ENCODE measurements at places on chromosomes 2 and 18.
A peak's percentile ranks its signal among the peaks of the same experiment; 100 is the strongest.

DNA sequence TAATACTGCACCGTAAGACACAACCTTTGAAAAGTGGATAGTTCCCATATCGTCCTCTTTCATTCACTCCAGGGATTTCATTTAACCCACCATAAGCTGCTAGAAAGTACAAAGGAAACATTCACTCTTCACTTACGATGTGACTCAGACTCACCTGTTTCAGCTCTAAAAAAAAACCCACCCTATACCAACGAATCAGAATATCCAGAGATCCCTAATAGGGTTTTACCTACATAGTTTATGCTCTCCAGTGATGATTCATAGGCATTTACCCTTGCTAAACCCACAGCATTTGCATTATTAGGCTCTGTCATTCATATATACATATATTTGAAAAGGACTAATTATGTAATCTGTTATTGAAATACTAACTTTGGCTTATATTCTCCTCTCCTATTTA is 60.2 kb downstream of the PRPF40A start:
- no peak for DNase-seq

- no peak for DNase-seq
These were observed 416.0 kb upstream of the CNTNAP5 start for GRCh38 chr2:123609077-123609476.

- DNase-seq = no peak
These were observed 12.1 kb upstream of the ARHGEF4 start for GRCh38 chr2:130824492-130825061.

DNA sequence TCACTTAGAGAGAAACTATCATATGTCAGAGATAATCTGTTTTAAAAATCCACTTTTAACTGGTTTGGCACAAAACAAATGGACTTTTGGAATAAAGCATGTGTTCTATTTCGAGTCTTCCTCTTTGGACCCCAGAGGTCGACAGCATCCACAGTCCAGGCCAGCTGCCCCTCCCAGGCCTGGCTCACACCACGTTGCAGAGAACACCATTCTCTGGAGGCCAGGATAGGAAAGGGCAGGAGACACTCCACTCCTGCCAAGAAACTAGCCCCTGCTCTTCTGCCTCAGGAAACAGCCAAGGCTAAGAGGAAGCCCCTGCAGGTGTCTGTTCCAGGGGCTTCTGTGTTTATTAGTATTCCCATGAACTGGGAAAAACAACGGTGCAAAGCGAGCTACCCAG is 456.6 kb upstream of the ID2 start:
- no peak for DNase-seq

DNA sequence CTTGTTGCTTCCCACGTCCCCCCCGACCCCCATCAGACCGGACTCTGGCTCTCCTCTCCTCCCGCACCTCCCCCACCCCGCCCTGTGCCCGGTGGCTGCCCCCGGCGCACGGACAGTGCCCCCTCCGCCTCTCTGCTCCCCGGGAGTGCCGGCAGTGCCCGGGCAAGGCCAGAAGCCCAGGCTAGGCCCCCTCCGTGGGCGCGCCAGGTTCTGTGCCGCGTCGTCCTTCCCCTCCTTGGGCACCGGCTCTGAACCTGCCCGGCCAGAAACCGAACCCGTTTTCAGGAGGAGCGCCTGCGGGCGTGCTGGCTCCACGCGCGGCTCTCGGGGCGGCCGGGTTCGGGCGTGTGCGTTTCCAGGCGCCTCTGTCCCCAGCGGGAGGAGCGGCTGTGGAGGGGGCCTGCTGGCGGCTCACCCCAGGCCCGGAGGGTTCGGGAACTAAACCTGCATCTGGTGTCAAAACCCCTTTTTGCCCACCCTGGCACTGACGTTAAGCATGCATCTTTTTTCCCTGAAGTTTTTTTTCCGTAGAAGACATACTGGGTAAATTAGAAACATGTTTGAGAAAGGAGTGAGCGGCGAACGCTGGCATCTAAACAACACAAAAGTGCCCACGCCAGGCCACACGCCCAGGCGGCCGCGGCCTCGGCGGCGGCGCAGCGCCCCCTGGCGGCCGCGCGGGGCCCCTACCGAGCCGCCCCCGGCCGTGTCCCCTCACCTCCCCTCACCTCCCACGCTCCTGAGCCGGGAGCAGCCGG is 123.9 kb upstream of the SLC1A4 start:
- no peak for DNase-seq

DNA sequence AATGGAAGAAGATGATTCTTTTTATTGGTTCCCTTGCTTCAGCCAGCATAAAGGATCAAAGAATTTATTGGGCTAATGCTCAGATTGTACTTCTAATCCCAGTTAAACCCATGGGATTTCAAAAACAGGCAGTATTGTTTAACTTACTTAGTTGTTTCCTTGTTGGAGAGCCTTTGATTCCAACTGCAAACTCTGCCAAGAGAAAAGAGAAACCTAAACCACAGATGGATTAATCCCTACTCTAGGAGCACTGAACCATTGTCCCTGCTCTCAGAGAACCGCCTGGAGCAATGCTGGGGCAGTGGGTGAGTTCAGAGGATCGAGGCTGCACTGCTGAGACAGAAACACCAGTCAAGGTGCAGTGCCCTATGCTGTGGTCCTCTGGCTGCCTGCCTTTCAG is 44.9 kb upstream of the SIGLEC15 start:
- no peak for DNase-seq

DNA sequence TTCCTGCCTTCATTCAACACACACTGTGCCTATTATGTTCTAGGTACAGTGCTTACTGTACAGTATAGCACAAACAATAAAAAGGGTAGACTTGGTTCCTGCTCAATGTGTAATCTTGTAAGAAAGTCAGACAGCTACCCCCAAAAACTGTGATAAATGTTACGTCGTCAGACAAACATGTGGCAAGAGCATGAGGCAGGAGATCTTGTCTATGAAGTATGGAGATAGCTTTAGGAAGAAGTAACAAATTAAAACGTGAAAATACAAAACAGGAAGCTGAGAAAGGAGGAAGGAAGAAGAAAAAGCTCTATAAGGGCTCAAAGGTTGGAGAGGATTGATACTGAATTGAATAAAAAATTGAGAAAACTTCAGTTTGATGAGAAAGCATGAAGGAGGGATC is 276.2 kb upstream of the HNRNPA3 start:
- DNase-seq = no peak

DNA sequence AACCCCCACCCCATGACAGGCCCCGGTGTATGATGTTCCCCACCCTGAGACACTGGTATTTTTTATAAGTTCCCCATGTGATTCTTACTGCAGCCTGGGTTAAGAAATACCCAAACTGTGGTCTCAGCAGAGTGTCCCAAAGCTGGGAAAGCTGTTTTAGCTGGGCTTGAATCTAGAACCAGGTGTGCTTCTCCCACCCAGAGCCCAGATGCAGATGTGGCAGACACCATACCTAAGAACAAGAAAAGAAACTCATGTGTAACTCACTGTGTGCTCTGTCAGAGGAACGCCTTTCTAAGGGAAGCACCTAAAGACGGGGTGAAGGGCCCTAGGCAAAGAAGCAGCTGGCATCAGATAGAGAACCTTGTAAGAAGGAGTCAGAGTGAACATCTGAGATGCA is 23.9 kb downstream of the DOK1 start:
- no peak for DNase-seq

- DNase-seq = no peak
These were observed 13.6 kb downstream of the CRIM1 start for GRCh38 chr2:36369163-36369562.

GRCh38 chr18:76710646-76711520 is 111.5 kb upstream of the ZNF236 start:
- no peak for DNase-seq

GRCh38 chr18:44098551-44099098 is 582.1 kb upstream of the SETBP1 start:
- no peak for DNase-seq

DNA sequence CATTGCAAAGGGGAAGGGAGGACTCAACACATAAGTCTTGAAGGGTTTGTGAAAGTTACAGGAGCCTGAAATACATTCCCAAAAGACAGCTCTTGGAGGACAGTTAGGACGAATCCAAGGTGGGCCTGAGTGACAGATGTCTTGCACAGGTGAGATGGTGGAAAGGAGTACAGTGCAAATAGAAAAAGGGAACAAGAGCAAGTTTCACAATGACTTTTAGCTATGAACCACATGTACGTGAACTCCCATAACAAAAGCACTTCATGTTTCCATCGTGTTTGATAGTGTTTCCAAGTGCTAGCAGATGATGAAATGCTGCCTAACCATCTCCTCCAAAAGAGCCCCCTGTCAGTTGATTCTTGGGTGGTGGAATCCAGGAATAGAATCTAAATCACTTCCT is 1.8 kb downstream of the IL18RAP start:
- no peak for DNase-seq

GRCh38 chr2:104685591-104685990 is 168.3 kb upstream of the POU3F3 start:
- no peak for DNase-seq

DNA sequence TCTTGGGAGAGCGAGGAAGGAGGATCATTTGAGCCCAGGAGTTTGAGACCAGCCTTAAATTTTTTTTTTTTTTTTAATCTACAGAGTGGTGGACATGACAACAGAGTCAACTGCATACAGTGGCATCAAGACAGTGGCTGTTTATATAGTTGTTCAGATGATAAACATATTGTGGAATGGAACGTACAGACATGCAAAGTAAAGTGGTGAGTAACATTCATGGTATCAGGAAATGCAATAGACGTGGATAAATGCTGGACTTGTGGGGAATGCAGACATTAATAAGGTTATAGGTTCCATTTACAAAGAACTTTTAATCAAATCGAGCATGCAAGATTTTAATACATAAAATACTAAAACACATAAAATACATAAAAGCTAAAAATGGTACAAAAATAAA is 11.9 kb downstream of the WDR43 start:
- no peak for DNase-seq

- no peak for DNase-seq
These were observed 1.9 kb downstream of the CDH20 start for GRCh38 chr18:61334951-61335683.

DNA sequence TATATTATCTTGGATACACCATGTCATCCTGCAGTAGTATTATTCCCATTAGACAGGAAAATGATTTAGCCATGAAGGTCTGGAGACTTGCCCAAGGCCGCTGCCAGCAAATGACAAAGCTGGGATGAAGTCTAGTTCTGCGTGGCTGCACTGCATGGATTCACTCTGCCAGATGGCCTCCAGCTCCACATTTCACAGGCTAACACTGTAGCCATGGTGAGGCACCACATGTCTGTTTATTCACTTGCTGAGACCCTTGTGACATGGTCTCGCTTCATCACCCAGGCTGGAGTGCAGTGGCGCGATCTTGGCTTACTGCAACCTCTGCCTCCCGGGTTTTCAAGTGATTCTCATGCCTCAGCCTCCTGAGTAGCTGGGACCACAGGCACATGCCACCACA is 31.5 kb upstream of the SCG2 start:
- no peak for DNase-seq

GRCh38 chr2:212609479-212609878 is 70.9 kb upstream of the ERBB4 start:
- DNase-seq = no peak

GRCh38 chr2:118989481-118989880 is 47.5 kb downstream of the MARCO start:
- DNase-seq = no peak

DNA sequence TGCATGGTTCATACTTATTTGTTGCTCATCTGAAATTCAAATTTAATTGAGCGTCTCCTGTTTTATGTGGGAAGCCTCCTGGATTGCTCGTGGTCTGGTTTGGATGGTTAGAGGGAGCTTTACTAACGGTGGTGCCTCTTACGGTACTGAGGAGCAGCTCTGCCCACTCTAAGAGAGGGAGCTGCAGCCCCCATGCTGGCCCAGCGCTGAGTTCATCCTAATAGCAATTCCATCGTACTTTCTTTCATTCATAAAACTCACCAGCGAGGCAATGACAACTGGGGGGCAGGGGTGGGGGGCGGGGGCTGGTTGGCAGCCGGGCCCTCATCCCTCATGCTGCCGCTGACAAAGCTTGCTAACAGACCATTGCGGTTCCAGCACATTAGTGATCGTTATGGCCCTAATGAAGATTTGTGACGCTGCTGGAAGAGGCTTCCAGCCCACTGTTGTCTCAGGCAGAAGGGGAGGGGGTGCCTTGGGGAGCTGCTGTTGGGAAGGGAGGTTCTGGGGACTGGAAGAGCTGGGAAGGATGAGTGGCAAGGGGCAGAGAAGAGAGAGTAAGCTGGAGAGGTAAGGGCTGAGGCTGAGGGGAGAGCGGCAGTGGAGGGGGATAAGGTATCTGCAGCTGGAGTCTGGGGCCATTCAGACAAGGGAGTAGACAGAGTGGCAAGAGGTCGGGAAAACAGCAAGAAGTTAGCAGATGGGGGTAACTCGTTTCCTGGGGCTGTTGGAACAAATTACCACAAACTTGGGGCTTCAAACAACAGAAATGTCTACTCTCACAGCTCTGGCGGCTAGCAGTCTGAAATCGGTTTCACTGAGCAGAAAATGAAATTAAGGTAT is 238.1 kb downstream of the LPIN1 start:
- no peak for DNase-seq

DNA sequence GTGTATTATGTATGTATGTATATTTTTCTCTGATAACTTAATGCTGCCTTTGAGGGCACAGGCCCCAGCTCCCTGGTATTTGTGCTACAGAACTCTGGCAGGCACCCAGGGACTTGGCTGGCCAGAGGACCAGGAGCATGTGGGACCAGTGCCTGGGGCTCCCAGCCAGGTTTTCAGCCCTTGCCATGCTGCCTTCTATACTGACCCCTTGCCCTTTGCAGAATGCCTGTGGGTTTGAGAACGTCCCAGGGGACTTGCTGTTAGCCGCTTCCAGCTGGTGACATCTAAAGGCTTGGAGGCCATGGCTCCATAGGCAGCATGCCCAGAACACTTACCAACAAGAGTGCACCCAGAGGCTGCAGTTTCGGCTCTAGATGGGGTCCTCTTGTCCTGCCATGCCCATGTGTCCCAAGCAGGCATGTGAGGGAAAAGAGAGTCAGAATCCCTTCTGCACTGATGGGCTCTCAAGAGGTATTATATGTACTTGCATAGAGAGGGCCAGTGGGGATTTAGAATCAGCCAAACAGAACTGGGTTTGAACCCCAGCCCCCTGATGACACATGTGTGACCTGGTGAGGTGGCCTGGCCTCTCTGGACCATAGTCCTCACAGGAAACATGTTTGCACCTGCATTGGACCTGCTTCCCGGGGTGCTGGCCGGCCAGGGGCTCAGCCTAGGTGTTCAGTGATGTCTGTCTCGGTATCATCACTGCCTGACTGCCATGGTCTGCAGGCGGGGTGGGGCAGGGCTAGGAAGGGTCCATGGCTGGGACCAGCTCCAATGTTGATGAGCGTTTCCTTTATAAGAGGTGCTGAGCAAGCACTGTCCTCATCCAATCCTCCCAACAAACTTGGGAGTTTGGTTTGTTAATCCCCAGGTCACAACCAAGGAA is 119.2 kb upstream of the FHL2 start:
- peak; percentile 12 for DNase-seq

GRCh38 chr18:37661478-37661877 is 95.9 kb upstream of the CELF4 start:
- DNase-seq = no peak

GRCh38 chr18:56083523-56084287 is 495.7 kb upstream of the TCF4 start:
- DNase-seq = no peak

All from cerebellar nuclear complex (tissue), 1 donor.